Mammary epithelial cell (primary cell): ENCODE measurements at places on chromosomes 16 and 17. TPM values are rescaled to one million over a fixed set of nuclear protein-coding genes. Genes with fewer than 3 reads are reported as not detected.

The RHBDF1 gene
- 20.5 TPM for total RNA-seq

The B4GALNT2 gene
- 0.14 and 0.19 TPM in 2 replicates for total RNA-seq

The CHST4 gene
- 0.24 TPM in 1 of 2 replicates, not detected in the other for total RNA-seq

The SLC25A39 gene
- 116 TPM for total RNA-seq

The COPZ2 gene
- total RNA-seq = 11.2 and 16.5 TPM in 2 replicates

The CMTM2 gene
- not detected for total RNA-seq

The SLC6A2 gene
- total RNA-seq = 0.33 TPM
